ENCODE measurements at places on chromosomes 6 and 20.
A peak's percentile ranks its signal among the peaks of the same experiment; 100 is the strongest.

- DNase-seq, result no peak
Measured at GRCh38 chr6:97293198-97293696, 10.2 kb upstream of the MMS22L start.

- DNase-seq, result no peak
Measured at GRCh38 chr6:82872185-82872584, 193.5 kb downstream of the UBE3D start.

GRCh38 chr6:24916496-24916895 lies 19.3 kb downstream of the RIPOR2 start:
- no peak for DNase-seq

- no peak for DNase-seq
Measured at GRCh38 chr20:22473293-22473692, 111.1 kb downstream of the FOXA2 start.

GRCh38 chr6:15401769-15402250 lies 155.9 kb downstream of the JARID2 start:
- no peak for DNase-seq

- no peak for DNase-seq
Measured at GRCh38 chr6:142707255-142707654, 237.7 kb downstream of the HIVEP2 start.

DNA sequence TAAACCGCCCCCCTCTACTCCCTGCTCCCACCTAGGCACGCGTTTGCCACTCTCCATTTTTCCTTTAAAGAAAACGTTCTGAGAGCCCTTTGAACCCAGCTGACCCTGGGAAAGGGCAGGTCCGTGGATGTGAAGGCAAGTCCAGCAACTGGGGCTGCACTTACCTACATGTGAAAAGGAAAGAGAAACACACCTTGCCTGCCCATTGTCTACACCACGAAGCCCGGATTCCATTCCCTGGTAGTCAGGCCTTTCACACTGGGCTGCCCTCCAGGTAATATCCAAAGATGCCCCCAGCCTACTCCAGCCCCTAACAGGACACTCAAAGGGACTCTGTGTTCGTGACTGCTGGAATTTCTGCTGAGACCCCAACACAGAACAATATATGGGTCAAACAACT lies 94.4 kb downstream of the CD83 start:
- no peak for DNase-seq

DNA sequence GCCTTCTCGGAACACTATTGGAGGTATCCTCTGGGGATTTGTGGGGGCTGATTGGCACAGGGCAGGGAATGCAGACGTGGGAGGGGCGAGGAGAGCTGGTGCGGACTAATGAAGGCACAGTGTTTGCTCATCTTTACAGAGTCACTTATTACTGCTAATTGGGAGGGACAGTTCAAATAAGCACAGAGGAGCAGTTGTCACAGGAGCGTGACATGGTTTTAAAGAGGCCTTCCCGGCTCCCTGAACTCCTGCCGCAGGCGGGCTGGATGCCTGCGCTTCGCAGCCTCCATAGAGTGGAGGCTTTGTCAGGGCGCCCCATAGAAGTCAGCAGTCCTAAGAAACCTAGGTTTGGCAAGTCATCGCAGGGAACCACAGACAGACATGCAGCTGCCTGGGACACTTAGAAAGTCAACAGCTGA lies 149.6 kb downstream of the LINC00237 start:
- no peak for DNase-seq

- peak; percentile 96 for DNase-seq
Measured at GRCh38 chr6:13044390-13044789, 283.9 kb downstream of the TBC1D7 start.

DNA sequence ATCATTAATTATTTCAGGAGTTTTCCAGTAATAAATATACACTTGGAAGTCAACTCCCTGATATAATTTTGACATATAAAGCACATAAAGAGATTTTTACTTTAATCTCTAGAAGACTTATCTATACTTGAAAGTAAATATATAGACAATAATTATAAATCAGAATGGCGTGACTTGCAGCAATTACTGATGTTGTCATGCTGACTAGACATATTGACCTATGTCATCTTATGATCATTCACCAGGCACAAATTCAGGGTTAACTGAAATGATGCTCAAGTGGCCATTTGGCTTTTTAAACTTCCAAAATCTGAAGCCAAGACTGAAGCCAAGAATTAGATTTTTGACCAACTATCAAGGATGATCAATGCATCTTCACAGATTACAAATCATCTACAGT lies 192.2 kb downstream of the MCHR2 start:
- DNase-seq, result no peak

GRCh38 chr6:56900784-56901183 lies 54.1 kb upstream of the BEND6 start:
- no peak for DNase-seq

- DNase-seq, result no peak
Measured at GRCh38 chr6:122666418-122666817, 56.2 kb downstream of the PKIB start.

GRCh38 chr6:6842291-6842690 lies 253.8 kb downstream of the LY86 start:
- no peak for DNase-seq

DNA sequence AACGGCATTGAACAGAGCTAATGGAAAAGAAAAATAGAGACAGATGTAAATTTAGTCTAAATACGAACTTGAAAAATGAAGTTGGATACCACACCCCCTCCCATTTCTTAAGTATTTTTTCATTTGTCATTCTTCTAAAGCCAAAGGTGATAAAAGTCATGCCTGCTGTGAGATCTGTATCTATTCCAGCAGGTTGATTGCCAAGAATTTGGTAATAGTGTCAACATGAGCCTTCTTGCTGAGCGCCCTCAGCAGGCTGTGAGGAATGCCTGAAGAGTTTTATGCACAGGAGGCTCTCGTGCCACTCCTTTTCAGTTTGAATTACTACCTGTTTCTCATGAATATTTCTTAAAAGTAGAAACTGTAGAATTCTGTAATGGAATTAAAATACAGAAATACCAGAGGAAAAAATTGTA lies 165.4 kb downstream of the QKI start:
- peak; percentile 5 for DNase-seq

DNA sequence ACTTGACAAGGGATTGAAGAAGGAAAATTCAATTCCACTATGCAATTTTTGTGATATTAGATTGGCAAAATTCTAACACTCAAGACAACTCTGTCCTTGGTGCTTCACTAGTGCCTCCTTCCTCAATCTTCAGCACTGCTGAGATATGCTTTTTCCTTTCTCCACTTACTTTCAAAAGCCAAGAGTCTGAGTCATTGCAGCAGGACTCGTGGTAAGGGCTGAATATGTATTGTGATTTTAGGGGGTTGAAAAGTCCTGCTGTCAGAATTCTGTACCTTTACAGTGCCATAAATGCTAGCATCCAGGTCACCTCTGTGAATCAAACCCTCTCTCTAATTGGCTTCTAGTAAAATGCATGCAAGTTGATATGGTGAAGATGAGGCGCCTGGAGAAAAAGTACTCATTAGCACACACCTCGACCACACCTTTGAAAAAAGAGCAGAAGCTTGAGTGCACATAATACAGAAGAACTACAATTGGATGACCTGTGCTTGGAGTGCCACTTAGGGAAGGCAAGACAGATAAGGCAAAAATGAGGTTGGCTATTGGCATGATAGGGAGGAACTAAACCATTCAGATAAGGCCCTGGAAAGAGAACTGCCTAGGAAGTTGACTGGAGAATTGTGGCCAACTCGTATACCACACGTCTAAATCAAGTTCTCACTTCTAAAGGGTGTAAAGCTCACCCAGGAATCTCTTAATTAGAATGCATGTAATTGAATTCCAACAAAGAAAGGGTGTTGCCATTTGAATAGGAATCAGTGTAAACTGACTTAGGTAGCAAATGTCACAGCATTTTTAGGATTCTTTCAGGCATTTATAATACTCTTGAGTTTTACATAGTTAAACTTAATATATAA lies 43.6 kb upstream of the FAM83B start:
- peak; percentile 4 for DNase-seq

DNA sequence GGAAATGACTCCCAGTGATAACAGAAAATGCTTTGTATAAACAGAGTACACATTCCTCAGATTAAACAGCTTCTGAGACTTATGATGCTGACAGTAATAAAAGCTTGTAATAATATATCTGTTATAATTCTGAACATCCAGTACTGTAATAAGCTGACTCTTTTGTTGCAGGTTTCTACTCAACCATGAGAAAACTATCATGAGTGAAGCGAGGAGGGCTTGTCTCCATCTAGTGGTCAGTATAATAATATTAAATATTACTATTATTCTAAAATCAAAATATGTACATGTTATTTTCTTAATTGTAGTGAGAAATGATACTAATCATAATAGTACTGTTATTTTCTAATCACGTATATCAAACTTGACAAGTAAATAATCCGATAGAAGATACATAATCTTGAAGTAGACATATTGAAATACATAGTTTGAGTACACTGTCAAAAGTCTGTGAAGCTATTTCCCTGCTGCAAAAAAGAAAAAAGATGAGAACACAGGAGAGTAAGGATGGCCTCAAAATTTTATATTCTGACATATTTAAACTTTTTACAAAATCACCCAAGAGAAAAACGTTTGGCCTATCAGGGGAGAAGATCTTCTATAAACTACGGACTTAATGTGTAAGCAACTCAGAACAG lies 183.1 kb downstream of the MOXD1 start:
- peak; percentile 3 for DNase-seq

GRCh38 chr6:168093634-168094033 lies 14.6 kb upstream of the FRMD1 start:
- DNase-seq, result no peak

DNA sequence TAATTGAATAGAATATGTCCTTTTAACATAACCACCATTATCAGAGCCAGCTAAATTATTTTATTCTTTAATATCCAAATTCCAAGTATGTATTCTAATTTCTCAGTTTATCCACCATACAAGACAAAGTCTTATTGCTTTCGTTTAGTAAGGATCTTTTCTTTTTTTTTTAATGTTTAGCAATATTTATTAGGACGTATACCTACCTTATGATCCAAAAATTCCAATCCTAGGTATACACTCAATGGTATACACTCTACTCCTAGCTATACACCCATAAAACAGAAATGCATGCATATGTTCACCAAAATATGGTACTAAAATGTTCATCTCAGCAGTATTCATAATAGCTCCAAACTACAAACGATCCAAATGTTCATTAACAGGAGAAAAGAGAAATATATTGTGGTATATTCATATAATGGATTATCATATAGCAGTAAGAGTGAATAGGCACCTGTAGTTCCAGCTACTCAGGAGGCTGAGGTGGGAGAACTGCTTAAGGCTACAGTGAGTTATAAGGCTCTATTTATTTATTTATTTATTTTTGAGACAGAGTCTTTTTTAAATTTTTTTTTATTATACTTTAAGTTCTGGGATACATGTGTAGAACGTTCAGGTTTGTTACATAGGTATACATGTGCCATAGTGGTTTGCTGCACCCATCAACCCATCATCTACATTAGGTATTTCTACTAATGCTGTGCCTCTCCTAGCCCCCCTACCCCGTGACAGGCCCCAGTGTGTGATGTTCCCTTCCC lies 17.3 kb downstream of the TNFAIP3 start:
- no peak for DNase-seq

- peak; percentile 18 for DNase-seq
Measured at GRCh38 chr6:12467706-12468670, 177.8 kb downstream of the EDN1 start.

DNA sequence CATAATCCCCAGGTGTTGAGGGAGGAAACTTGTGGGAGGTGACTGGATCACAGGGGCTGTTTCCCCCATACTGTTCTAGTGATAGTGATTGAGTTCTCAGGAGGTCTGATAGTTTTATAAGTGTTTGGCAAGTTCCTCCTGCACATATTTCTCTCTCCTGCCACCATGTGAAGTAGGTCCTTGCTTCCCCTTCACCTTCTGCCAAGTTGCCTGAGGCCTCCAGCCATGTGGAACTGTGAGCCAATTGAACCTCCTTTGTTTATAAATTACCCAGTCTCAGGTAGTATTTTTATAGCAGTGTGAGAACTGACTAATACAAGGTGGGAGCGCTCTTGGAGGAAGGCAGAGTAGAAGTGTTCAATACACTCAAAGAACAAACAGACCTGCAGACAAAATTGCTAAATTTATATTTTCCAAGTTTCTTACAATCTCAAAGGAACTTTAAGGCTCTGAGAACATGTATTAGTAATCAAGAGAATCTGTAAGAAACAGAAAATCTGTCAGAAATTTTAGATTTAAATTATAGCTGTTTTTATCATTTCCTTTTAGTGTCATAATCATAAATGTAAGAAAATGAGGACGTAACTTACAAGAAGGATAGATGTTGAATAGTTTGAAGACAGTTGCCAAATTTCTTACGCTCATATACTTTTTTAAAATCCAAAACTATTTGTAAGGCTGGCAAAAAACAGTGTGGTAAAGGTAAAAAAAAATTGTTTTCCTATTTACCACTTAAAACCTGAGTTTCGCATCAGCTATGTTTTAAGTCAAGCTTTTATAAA lies 77.7 kb downstream of the ASCC3 start:
- peak; percentile 14 for DNase-seq

DNA sequence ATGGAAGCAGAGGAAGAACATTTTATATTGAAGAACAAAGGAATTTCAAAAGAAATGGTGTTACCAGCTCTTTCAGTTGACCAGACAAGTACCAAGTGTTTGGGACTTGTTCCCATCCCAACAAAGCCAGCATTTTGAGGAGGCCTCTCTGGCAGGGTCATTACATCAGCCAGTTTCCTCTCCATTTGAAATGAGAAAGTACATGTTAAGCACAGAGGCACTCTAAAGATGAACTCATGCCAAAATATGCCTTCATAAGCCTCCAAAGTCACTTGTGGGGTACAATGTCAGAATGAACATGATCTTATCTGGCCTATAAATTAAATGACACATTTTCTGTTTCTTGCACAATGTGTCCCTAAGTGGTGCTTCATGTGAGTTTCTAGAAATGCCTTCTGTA lies 223.9 kb downstream of the PRL start:
- DNase-seq, result no peak

Data from KBM-7 (cell line).